ENCODE measurements at places on chromosomes 16 and 17. TPM values are rescaled to one million over a fixed set of nuclear protein-coding genes. Genes with fewer than 3 reads are reported as not detected.

The TUBB3 gene
- total RNA-seq = 201 TPM

The SHISA9 gene
- total RNA-seq = 3.7 TPM

The TMEM235 gene
- total RNA-seq = not detected

The FOXK2 gene
- total RNA-seq = 71.8 TPM

The NLRC3 gene
- total RNA-seq = 0.38 TPM

The TMEM114 gene
- 1.8 TPM for total RNA-seq

The GSG1L gene
- total RNA-seq = 0.27 TPM

The DHRS7C gene
- not detected for total RNA-seq

DNA sequence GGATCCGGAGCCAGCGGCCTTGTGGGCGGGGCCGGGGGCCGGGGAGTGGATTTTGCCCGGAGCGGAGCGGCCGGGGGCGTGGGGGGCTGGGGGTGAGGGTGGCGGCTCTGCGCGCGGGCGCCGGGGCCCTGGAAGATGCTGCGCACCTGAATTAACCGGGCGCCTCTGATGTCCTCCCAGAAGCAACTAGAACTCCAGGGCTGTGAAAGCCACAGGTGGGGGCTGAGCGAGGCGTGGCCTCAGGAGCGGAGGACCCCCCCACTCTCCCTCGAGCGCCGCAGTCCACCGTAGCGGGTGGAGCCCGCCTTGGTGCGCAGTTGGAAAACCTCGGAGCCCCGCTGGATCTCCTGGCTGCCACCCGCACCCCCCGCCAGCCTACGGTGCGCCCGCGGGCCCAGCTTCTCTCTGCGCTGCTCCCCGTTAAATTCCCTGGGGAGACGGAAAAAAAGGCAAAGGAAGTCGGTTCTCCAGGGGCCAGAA lies 549 bp downstream of the SLC26A11 start:
- no peaks in the 10 kb centered on the region for H3K27me3 ChIP-seq
- peaks cover 9% of the 10 kb centered on the region for H3K36me3 ChIP-seq
- peak overlapping the region; percentile 84 for H3K4me3 ChIP-seq
- no peak overlapping the region for H3K27ac ChIP-seq

- H3K27ac ChIP-seq = peak overlapping the region; percentile 96
- H3K36me3 ChIP-seq = peaks cover 4% of the 10 kb centered on the region
- peaks cover 7% of the 10 kb centered on the region for H3K4me1 ChIP-seq
- peak overlapping the region; percentile 93 for H3K4me3 ChIP-seq
Measured at GRCh38 chr16:69763599-69763942, 1.4 kb downstream of the WWP2 start.

- peaks cover 19% of the 10 kb centered on the region for H3K27me3 ChIP-seq
- H3K27ac ChIP-seq = no peak overlapping the region
- no peak for DNase-seq
- H3K4me1 ChIP-seq = peaks cover 19% of the 10 kb centered on the region
Measured at GRCh38 chr17:10931133-10931532, 93.2 kb upstream of the PIRT start.

- DNase-seq = no peak
- H3K27ac ChIP-seq = no peak overlapping the region
- H3K36me3 ChIP-seq = no peaks in the 10 kb centered on the region
- H3K4me3 ChIP-seq = no peak overlapping the region
Measured at GRCh38 chr16:31243734-31244670, 15.8 kb upstream of the ITGAM start.

- no peak overlapping the region for H3K27ac ChIP-seq
- no peaks in the 10 kb centered on the region for H3K36me3 ChIP-seq
- H3K4me3 ChIP-seq = no peak overlapping the region
- DNase-seq = no peak
- H3K4me1 ChIP-seq = no peaks in the 10 kb centered on the region
- peaks cover 3% of the 10 kb centered on the region for H3K27me3 ChIP-seq
Measured at GRCh38 chr16:11604783-11605563, 18.3 kb upstream of the LITAF start.

- DNase-seq = no peak
- no peak overlapping the region for H3K4me3 ChIP-seq
- no peaks in the 10 kb centered on the region for H3K27me3 ChIP-seq
- H3K36me3 ChIP-seq = peaks cover 7% of the 10 kb centered on the region
- peaks cover 20% of the 10 kb centered on the region for H3K4me1 ChIP-seq
Measured at GRCh38 chr17:76688165-76688622, 22.6 kb downstream of the MXRA7 start.

GRCh38 chr16:53040788-53041187 lies 11.9 kb downstream of the CHD9NB start:
- no peak overlapping the region for H3K27ac ChIP-seq
- no peak for DNase-seq
- H3K36me3 ChIP-seq = no peaks in the 10 kb centered on the region
- no peak overlapping the region for H3K4me3 ChIP-seq
- peaks cover 16% of the 10 kb centered on the region for H3K27me3 ChIP-seq

DNA sequence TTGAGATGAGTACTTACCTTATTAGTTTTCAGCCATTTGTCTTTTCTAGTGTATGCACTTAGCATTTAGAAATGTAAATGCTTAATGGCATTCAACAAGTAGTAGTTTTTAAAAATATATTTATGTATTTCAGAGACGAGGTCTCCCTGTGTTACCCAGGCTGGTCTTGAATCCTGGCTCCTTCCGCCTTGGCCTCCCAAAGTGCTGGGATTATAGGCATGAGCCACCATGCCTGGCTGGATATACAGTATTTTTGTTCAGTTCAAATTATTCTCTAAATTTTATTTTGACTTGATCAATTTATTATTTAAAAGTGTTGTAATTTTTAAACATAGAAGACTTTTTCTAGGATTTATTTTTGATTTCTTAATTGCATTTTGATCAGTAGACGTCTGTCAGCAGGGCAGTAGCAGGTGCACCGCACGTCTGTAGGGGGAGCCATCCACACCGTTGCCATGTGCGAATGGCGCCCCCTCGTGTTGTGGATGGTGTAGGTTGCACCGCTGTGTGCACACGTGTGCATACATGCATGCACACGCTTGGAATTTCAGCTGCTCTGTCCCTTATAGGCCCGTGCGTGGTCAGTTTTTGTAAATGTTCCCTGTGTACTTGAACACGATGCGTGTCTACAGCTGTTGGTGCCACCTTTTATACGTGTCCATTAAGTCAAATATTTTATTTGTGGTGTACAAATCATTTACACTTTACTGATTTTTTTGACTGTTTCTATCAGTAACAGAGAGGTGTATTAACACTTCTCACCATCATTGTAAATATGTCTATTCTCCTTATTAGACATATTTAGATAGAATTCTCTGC lies 30.6 kb downstream of the RPTOR start:
- H3K4me1 ChIP-seq = peaks cover 5% of the 10 kb centered on the region
- H3K36me3 ChIP-seq = peaks cover 1% of the 10 kb centered on the region
- H3K4me3 ChIP-seq = no peak overlapping the region
- peak; percentile 82 for DNase-seq
- H3K27ac ChIP-seq = no peak overlapping the region
- no peaks in the 10 kb centered on the region for H3K27me3 ChIP-seq

DNA sequence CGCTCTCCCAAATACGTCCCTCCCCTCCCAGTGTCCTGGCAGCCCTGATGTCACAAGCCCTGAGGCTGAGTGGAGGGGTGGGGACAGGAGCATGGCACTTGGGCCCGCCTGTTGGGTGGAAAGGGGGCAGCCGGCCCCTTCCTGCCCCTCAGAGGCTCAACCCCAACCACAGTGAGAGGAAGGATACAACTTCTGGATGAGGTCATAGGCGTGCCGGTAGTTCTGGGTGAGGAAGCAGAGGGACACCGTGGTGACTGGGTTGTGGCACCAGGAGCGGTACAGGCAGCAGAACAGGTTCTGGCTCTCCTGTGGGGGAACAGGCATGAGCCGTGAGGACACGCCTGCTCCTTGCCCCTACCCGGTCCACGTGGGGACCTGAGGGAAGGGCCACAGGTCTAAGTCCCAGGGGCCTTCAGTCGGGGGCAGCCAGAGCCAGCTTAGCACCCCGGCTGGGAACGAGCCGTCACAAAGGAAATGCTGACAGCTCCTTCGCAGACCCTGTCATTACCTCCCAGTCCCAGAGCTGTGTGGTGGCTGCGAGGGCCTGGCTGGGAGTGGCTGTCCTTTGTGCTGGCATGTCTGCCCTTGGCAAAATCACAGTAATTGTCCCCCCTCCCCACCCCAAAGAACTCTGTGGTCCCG lies 11.2 kb upstream of the MTSS2 start:
- peaks cover 1% of the 10 kb centered on the region for H3K4me1 ChIP-seq
- peak overlapping the region; percentile 33 for H3K27ac ChIP-seq
- no peak for DNase-seq
- peaks cover 5% of the 10 kb centered on the region for H3K36me3 ChIP-seq
- H3K27me3 ChIP-seq = no peaks in the 10 kb centered on the region

DNA sequence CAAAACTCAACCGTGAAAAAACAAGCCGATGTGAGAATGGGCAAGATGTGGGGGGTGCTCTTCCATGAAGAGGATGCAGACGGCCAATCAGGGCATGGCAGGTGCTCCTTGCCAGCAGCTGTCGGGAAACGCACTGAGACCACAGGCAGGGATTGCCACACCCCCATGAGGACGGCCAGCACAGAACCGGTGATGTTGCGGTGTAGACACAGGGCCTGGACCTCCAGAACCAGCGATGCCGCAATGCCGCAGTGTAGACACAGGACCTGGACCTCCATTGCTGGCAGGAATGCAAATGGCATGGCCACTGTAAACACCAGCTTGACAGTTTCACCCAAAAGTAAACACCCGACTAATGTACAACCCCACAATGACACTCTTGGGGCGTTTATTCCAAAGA lies 164.9 kb downstream of the BANP start:
- peaks cover 15% of the 10 kb centered on the region for H3K4me1 ChIP-seq
- peaks cover 34% of the 10 kb centered on the region for H3K27me3 ChIP-seq
- H3K27ac ChIP-seq = no peak overlapping the region
- no peaks in the 10 kb centered on the region for H3K36me3 ChIP-seq

GRCh38 chr17:751269-752001 lies 629 bp downstream of the GEMIN4 start:
- H3K36me3 ChIP-seq = peaks cover 21% of the 10 kb centered on the region
- DNase-seq = no peak
- peak overlapping the region; percentile 94 for H3K4me3 ChIP-seq
- H3K27me3 ChIP-seq = no peaks in the 10 kb centered on the region
- H3K27ac ChIP-seq = peak overlapping the region; percentile 98

- peaks cover 11% of the 10 kb centered on the region for H3K36me3 ChIP-seq
- DNase-seq = no peak
- no peak overlapping the region for H3K27ac ChIP-seq
- peaks cover 14% of the 10 kb centered on the region for H3K4me1 ChIP-seq
- H3K4me3 ChIP-seq = no peak overlapping the region
Measured at GRCh38 chr16:69610356-69610755, 44.6 kb downstream of the NFAT5 start.

DNA sequence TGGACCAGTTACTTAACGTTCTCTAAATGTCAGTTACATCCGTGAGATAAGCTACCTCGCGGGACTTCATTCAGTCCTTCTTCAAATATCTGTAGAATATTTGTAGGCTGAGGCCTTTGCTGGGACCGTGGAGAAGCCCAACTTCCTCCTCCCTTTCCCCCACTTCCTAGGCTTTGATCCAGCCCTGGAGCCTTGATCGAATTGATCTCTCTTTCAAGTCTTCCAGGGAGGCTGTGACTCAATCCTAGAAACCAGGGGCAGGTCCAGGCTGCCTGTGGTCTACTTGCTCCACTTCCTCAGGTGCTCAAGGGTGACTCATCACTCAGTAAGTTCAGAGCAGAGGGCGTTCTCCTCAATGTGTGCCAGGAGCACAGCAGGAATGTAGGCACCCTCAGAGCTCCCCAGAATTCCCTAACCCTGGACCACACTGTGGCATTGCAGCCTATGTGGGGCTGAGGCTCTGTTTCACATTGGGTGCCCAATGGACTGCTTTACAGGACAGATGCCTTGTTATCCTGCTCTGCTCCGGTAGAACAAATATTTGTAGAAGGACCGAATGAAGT lies 11.2 kb upstream of the CEP20 start:
- peaks cover 2% of the 10 kb centered on the region for H3K4me1 ChIP-seq
- DNase-seq = no peak
- no peaks in the 10 kb centered on the region for H3K36me3 ChIP-seq
- H3K27ac ChIP-seq = no peak overlapping the region
- no peak overlapping the region for H3K4me3 ChIP-seq
